ENCODE measurements at places on chromosomes 3 and 15.

- DNase-seq = no peak
These were observed 23.6 kb downstream of the UBE2E1 start for GRCh38 chr3:23829242-23829934.

- DNase-seq = no peak
These were observed 51.8 kb downstream of the RNF111 start for GRCh38 chr15:59039225-59039624.

DNA sequence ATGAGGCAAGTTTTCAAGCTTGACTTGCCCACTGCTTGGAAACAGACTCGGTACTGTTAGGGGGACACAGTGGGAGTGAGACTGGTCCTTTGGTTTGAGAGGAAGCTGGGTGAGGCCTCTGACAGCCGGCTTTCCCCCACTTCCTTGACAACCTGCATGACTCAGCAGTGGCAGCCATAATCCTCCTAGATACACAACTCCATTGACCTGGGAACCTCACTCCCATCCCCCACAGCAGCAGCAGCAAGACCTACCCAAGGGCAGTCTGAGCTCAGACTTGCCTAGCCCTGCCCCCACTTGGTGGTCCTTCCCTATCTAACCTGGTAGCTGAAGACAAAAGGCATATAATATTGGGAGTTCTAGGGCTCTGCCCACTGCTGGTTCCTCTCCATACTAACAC, 1043.5 kb upstream of the ALCAM start:
- DNase-seq = no peak

- no peak for DNase-seq
These were observed 72.5 kb upstream of the ADAMTS9 start for GRCh38 chr3:64760258-64760657.

GRCh38 chr3:65500398-65501306, 538.1 kb downstream of the MAGI1 start:
- DNase-seq = no peak

DNA sequence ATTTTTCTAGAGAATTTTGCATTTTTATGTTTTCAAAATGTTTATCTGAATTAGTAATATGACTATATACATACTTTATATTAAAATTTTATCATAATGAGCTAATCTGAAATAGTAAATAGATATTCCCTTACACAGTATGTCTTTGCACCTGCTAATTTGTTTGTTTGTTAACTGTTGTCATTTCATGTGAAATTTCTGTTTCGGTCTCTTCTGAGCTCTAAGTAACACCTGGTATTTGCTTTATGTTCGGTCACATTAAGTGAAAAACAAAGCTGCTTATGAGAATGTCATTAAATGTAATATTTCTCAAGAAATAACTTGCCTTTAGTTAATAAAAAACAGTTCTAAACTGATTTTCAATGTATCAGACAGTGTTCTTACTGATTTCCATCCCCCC, 61.1 kb downstream of the FNDC3B start:
- DNase-seq = no peak

GRCh38 chr3:194271460-194272035, 79.6 kb downstream of the CPN2 start:
- DNase-seq = no peak

- DNase-seq = no peak
These were observed at the start of gene RETNLB for GRCh38 chr3:108757404-108757982. Gene RETNLB, minus strand, starts transcription at chr3:108757410. Its CDS starts 225 bp downstream, at chr3:108757185.

- no peak for DNase-seq
These were observed 11.2 kb downstream of the RPL32 start for GRCh38 chr3:12829886-12830784.

GRCh38 chr3:197512691-197513571, 42.8 kb downstream of the BDH1 start:
- no peak for DNase-seq

- DNase-seq = no peak
These were observed 51.4 kb downstream of the SEMA6D start for GRCh38 chr15:47768735-47769134.
